ENCODE measurements at places on chromosomes 1 and 21. TPM values are rescaled to one million over a fixed set of nuclear protein-coding genes. Genes with fewer than 3 reads are reported as not detected.
A peak's percentile ranks its signal among the peaks of the same experiment; 100 is the strongest.

DNA sequence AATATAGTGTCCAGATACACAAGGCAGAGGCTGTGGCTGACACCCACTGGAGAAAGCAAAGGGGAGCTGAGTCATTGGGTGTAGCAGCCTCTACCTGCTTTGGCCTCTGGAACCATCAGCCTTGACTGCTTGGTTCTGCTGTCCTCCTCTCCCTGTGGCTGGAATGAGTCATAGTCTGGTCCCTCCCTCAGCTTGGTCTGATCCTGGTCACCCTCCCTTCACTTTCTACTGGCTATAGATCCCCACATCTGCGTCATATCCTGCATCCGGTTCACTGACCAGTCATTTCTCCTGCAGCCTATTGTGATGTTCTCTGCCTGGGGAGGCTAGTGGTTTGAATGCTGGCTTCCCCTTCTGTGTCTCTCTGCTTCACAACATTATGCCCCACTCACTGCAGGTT, 372.8 kb upstream of the DAB1 start:
- DNase-seq = no peak
- H3K27me3 ChIP-seq = no peaks in the 10 kb centered on the region
- no peaks in the 10 kb centered on the region for H3K36me3 ChIP-seq
- no peaks in the 10 kb centered on the region for H3K4me1 ChIP-seq

- no peak overlapping the region for H3K27ac ChIP-seq
- DNase-seq = no peak
- H3K4me1 ChIP-seq = no peaks in the 10 kb centered on the region
- no peak overlapping the region for H3K4me3 ChIP-seq
- H3K36me3 ChIP-seq = no peaks in the 10 kb centered on the region
Observed at GRCh38 chr1:169545472-169545871, 40.8 kb downstream of the F5 start.

DNA sequence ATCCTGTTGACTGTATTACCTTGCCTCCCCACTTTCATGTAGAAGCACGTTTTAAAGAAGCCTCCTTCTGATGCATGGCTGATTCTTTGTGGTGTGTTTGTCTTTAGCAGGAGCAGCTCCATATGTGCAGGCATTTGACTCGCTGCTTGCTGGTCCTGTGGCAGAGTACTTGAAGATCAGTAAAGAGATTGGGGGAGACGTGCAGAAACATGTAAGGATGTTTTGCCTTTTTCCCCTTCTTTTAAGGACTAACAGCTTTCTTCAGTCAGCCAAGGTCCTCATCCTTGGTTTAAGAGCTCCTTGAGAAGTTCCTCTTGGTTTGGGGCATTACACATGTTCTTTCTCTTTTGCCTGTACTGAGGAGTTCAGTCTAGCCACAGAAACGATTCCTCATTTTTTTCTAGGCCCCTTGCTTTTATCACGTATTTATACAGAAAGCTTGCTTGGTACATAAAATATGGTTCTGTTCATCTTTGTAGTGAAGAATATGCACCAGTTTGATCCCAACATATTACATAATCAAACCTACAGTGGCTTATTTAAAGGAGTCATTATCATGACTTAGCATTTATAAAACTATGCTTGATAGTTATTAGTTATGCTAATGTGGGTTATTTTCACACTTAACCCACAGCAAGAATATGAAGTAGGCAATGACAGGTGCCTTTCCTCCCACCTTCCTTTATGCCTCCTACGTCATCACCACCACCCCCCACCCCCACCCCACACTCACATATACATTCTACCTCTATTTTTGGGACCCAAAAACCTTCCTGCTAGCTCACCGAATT, 19.6 kb downstream of the CAP1 start:
- peak overlapping the region; percentile 12 for H3K27ac ChIP-seq
- peaks cover 24% of the 10 kb centered on the region for H3K36me3 ChIP-seq
- peaks cover 16% of the 10 kb centered on the region for H3K4me1 ChIP-seq

GRCh38 chr1:151259351-151259750, 4.8 kb downstream of the PSMD4 start:
- no peak for DNase-seq
- no peaks in the 10 kb centered on the region for H3K36me3 ChIP-seq
- H3K27ac ChIP-seq = no peak overlapping the region
- H3K4me3 ChIP-seq = no peak overlapping the region
- peaks cover 13% of the 10 kb centered on the region for H3K4me1 ChIP-seq

DNA sequence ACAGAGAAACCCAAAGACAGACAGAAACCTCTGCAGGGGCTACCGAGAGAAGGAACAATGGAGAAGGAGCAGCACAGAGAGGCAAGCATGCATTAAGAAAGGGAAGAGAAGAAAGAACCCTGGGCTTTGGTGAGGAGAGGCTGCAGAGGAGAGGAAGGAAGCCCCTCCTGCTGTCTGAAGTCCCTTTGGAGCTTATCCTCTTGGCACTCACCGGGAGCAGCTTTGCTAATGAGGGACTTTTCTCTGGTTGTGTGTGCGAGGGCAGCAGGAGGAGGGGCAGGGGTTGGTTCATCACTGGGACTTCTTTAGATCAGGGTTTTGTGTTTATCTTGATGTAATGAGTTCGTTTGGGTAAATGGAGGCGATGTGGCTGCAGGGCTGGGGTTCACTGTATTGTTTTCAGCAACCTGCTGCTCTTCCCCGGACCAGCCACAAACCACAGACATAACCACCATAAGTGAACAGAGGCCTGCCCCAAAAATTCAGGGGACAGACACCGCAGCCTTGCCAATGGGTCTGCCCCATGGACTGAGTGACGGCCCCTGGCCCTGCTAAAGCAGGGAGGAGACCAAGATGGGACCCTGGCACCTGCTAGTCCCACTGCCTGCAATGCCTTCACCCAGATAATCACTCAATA, 100.6 kb downstream of the KCND3 start:
- H3K27ac ChIP-seq = no peak overlapping the region
- no peaks in the 10 kb centered on the region for H3K27me3 ChIP-seq
- no peak overlapping the region for H3K4me3 ChIP-seq
- DNase-seq = no peak
- H3K36me3 ChIP-seq = no peaks in the 10 kb centered on the region

- H3K36me3 ChIP-seq = no peaks in the 10 kb centered on the region
- H3K27ac ChIP-seq = no peak overlapping the region
- H3K27me3 ChIP-seq = no peaks in the 10 kb centered on the region
- no peak overlapping the region for H3K4me3 ChIP-seq
- DNase-seq = no peak
Observed at GRCh38 chr1:42740851-42741580, 980 bp upstream of the CLDN19 start.

DNA sequence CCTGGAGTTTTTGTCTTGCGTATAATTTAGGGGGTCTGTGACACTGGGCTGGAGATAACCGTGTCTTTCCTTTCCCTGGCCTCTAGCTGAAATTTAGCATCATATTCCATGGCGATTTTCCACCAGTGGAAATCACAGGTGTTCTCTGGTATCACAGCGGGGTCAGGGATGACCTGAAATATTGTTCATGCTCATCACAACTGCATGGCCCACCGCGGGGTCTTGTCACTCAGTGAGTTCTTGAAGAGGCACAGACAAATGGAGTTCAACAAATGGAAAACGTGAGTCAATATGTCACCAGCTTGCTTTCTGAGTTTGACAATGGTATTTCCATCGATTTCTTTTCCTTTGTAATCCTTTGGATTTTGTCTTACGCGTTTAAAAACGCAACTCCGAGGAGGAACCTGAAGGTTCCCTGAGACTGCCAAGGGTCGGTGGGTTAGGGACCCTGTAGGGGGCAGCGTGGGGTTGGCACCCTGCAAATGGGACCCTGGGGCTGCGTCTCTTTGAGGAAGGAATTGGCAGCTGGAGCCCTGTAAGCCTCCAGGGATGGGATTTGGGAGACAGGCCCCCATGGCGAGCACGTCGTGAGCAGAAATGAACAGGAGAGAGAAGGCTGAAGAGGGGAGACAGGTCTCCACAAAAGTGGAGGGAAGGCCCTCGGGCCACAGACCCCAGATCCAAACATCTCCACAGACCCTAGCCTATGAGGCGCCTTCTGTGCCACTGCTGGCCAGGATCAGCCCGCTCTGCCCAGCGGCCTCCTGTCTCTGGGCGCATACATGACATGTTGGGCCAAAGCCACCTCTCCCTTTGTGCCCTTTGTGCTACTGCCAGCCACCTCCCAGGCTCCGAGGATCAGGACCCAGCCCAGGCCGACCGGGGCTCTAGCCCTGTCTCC, 32.1 kb upstream of the RUNX3 start:
- no peaks in the 10 kb centered on the region for H3K4me1 ChIP-seq
- H3K36me3 ChIP-seq = no peaks in the 10 kb centered on the region
- no peaks in the 10 kb centered on the region for H3K27me3 ChIP-seq
- no peak for DNase-seq
- no peak overlapping the region for H3K27ac ChIP-seq

DNA sequence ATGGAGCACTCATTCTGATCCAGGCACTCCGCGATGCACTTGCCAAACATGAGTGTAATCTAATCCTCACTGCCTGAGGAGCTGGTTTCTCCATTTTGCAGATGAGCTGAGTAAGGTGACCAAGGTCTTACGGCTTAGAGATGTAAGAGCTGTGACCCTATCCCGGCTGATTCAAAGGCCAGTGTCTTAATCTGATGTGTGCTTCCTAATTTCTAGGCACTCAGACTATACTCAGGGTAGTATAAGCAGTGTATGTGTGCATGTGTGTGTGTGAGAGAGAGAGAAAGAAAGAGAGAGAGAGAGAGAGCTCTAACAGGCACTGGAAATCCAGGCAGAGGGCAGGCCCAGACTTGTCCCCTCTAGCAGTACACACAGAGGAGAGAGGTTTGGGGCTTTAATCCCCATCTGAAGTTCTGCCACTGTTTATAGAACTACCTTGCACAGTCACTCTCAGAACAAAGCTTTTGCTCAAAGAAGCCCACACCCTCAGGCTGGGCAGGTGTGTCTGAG, 188.2 kb downstream of the ZBTB18 start:
- H3K4me3 ChIP-seq = no peak overlapping the region
- no peaks in the 10 kb centered on the region for H3K4me1 ChIP-seq
- H3K27me3 ChIP-seq = no peaks in the 10 kb centered on the region
- no peak for DNase-seq
- H3K27ac ChIP-seq = no peak overlapping the region

DNA sequence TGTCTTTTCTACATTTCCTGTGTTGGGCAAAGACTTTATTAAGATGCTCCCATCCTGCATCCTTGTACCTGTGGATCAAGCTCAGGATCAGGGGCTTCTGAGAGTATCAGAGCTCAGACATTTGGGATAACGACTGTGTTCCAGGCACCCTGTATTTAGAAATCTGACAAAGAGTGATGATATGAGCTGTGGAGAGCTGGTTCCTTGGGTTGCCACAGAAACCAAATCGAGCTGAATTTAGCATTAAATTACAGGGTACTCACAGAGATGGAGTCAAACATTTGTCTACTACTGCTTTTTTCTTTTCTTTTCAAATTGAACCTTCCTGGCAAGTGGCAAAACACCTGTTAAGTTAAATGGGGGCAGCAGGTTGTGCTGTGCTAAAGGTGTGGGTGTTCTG, 110.6 kb downstream of the XCL2 start:
- H3K4me1 ChIP-seq = no peaks in the 10 kb centered on the region
- DNase-seq = no peak
- H3K27me3 ChIP-seq = no peaks in the 10 kb centered on the region
- no peaks in the 10 kb centered on the region for H3K36me3 ChIP-seq

- DNase-seq = no peak
- H3K4me1 ChIP-seq = no peaks in the 10 kb centered on the region
- no peaks in the 10 kb centered on the region for H3K36me3 ChIP-seq
- H3K27me3 ChIP-seq = no peaks in the 10 kb centered on the region
- no peak overlapping the region for H3K27ac ChIP-seq
Observed at GRCh38 chr1:98034505-98034904, 113.7 kb upstream of the DPYD start.

- no peaks in the 10 kb centered on the region for H3K36me3 ChIP-seq
- no peaks in the 10 kb centered on the region for H3K4me1 ChIP-seq
- no peak overlapping the region for H3K4me3 ChIP-seq
- no peaks in the 10 kb centered on the region for H3K27me3 ChIP-seq
Observed at GRCh38 chr1:228691926-228692325, 43.4 kb upstream of the RHOU start.

DNA sequence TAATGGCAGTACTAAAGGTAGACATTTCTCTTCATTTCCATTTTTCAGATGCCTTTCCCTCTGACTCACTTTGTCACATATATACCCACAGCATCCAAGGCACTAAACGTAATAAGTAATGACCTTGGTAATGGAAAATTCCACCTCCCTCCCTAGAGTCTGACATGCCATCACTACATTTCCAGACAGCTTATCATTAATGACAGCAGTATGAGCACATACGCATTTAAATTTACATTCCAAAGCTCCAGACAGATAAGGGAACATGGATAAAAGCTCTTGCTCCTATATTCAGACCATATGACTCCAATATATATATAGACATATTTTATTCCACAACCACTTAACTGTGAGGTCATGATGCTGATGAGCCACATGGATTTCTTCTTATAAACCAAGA, 191.7 kb upstream of the GORAB start:
- no peaks in the 10 kb centered on the region for H3K4me1 ChIP-seq
- DNase-seq = no peak
- no peak overlapping the region for H3K27ac ChIP-seq
- no peak overlapping the region for H3K4me3 ChIP-seq
- H3K27me3 ChIP-seq = no peaks in the 10 kb centered on the region

DNA sequence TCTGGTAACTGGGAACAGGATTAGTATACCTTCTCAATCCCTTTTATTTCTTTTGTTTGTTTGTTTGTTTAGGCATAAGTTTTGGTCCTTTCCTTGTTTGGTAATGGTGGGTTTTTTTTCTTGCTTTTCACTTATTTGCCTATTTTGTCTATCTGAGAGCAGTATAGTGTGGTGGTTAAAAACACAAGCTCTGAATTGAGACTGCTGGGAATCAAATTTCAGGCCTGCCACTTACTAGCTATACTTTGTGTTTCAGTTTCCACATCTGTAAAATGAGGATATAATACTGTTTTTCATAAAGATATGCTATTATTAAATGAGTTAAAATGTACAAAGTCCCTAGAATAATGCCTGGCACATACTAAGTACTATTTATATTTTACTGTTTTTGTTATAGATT, 81.6 kb upstream of the IVNS1ABP start:
- no peak overlapping the region for H3K27ac ChIP-seq
- H3K27me3 ChIP-seq = no peaks in the 10 kb centered on the region
- H3K4me3 ChIP-seq = no peak overlapping the region
- no peak for DNase-seq

DNA sequence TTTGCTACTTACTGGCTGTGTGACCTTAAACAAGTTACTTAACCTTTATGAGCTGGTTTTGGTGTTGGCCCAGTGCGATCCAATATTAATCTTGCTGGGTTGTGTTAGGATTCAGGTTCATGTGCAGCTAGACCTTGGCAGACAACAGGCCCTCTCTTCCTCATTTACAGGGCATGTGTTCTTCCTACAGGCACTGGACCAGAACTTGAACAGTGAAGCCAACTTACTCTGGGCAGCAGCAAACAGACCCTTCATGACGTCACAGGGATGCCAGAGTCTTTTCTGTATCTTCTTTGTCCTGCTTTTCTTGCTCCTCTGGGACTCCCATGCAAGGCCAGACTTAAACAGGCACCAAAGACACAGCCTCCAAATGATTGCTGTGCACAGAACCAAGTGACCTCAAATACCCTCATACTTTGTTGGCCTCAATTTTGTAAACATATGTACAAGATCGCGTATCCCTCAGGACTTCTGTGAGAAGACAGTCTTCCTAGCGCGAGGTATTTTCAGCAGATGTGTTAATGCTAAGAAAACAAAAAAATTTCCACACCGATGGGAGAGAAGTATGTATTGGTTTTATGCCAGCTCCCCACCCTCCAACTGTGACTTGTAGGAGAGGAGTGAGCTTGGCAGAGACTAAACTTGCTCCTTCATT, 73.7 kb downstream of the URB2 start:
- H3K36me3 ChIP-seq = no peaks in the 10 kb centered on the region
- no peak for DNase-seq
- no peaks in the 10 kb centered on the region for H3K27me3 ChIP-seq
- H3K4me3 ChIP-seq = no peak overlapping the region

Gene SLC45A1
- not detected for total RNA-seq

Gene EVI5
- 18.9 TPM for total RNA-seq

Gene TMEM269
- not detected for total RNA-seq

Gene S100A1
- total RNA-seq = 57.0 TPM

Gene CELA2B
- 333 TPM for total RNA-seq

Gene SYT6
- total RNA-seq = 3.3 TPM

Gene SLC9C2
- total RNA-seq = not detected
